ENCODE measurements at places on chromosomes 12 and 14.

- DNase-seq = no peak
These were observed 11.5 kb upstream of the IL26 start for GRCh38 chr12:68237078-68237477.

DNA sequence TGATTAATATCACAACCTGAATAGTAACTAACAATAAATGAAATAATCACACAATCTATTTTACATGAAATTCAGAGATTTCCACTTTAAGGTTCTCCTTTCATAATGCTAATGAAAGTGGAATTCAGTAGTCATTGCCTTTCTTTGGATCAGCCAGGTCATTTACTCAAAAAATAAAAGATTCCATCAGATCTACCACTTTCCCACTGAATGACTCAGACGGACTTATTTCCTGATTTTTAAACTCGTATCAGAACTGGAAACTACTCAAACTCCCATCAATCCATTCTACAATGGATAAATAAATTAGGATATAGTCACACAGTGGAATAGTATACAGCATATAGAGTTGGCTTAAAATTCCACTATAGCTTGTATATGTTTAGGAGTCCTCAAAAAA is 237.1 kb downstream of the MED13L start:
- no peak for DNase-seq

- peak; percentile 29 for DNase-seq
These were observed 4.4 kb upstream of the NPAS3 start for GRCh38 chr14:32934073-32934880.

DNA sequence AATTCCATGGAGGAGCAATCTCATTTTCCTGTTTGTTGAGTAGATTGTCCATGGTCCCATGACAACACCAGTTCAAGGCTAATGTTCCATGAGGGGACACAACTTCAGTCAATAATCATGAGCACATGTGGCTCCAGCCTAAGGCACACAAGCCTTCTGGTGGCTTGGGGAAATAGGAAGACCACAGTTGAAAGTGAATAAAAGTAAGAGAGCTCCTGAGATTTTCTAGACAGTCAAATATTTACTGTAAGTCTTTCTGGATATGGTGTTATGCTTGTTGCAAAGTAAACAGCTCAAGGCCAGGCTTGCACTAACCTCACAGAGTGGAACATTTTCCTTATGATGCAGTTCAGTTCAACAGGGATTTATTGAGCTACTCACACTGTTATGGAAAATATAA is 206.9 kb upstream of the SLC38A2 start:
- no peak for DNase-seq

DNA sequence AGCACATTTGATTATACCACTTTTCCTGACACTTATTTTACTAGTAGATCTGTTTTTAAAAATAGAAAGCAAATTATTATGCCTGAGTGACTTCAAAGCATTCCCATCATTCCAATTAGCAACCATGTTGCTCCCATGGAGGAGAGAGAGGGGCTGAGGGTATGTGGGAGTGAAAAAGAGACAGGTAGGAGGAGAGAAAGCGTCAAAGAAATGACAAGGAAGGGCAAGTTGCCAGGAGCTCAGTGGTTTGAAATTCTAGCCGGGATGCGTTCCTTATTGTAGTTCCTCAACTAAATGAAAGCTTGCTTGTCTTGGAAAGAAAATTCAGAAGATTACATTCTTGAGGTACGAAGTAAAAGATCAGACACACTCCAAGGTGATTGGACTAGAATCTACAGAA is 92.4 kb upstream of the PKP2 start:
- no peak for DNase-seq

- DNase-seq = no peak
These were observed 91.9 kb downstream of the RAD52 start for GRCh38 chr12:857611-858010.

DNA sequence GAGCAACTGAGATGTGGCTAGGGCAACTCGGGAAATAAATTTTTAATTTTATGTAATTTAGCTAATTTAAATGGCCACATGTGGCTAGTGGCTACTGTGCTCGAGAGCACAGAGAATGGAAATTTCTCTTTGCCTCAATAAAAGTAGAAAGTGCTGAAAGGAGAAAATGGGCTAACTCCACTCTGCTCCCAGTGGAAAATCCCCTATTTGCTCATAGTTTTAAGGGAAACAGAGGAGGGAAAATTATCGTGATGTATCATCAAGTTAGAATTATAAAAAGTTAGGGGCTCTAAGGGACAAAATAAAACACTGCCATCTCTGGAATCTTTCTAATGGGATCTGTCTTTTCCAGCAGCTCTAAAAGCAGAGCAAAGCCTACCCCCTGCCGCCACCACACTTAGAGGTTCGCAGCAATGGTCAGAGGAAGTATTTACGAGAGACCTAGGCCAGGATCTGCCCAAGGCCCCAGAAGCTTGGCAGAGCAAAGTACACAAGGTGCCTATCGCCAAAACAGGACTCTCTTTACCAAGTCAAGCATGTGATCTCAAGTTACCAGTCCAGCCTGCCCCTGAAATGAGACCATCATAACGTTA is 220.7 kb downstream of the PPM1H start:
- DNase-seq = no peak

GRCh38 chr14:61533513-61534255 is 161.6 kb upstream of the HIF1A start:
- no peak for DNase-seq

GRCh38 chr12:5031958-5032357 is 11.7 kb upstream of the KCNA5 start:
- no peak for DNase-seq

DNA sequence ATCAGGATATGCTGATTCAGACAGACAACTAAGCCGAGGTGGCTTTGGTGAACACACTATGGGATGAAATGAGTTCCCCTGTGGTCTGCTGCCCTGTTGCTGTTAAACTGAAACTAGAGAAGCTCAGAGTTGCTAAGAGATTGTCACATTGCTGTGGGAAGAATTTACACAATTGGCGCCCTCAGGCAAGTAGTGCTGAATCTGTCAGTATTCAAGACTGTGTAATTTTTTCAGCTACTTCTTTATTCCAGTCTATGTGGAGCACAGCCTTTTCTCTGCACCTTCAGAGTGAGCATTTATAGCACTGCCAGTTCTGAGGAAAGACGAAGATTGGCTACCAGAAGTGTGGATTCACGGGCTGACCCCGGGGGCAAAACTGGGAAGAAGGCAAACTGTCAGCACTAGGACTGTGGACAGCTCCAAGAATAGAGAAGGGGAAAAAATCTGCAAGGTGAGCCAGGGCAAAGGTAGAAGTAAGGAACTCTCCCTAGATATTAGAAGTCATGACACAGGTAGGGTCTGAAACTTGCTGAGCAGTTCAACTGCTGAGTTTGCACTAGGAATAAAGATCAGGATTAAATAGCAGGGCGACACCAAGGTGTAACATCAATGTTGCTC is 218.8 kb upstream of the TMPO start:
- DNase-seq = peak; percentile 21

GRCh38 chr12:93358058-93358457 is 19.7 kb upstream of the NUDT4 start:
- DNase-seq = no peak

GRCh38 chr14:77145975-77146740 is 4.6 kb upstream of the ZDHHC22 start:
- DNase-seq = no peak

GRCh38 chr12:30003321-30003720 is 219.6 kb upstream of the TMTC1 start:
- no peak for DNase-seq

GRCh38 chr12:42933461-42934081 is 344.0 kb upstream of the PRICKLE1 start:
- DNase-seq = no peak

DNA sequence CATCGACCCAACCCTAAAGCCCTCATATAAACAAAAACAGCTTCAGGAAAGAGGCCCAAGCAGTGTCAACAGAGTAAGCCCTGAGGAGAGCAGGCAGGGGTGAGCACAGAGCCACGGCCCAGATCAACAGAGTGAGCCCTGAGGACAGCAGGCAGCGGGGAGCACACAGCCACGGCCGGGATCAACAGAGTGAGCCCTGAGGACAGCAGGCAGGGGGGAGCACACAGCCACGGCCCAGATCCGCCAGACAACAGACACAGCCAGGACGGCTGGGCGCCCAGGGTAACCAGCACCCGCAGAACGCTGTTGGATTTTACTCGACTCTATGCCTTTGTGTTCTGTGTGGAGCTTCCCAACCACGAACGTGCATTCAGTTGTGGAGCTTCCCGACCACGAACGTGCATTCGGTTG is 15.0 kb downstream of the CCDC85C start:
- no peak for DNase-seq

GRCh38 chr12:16159571-16159970 is 117.9 kb downstream of the SLC15A5 start:
- no peak for DNase-seq

DNA sequence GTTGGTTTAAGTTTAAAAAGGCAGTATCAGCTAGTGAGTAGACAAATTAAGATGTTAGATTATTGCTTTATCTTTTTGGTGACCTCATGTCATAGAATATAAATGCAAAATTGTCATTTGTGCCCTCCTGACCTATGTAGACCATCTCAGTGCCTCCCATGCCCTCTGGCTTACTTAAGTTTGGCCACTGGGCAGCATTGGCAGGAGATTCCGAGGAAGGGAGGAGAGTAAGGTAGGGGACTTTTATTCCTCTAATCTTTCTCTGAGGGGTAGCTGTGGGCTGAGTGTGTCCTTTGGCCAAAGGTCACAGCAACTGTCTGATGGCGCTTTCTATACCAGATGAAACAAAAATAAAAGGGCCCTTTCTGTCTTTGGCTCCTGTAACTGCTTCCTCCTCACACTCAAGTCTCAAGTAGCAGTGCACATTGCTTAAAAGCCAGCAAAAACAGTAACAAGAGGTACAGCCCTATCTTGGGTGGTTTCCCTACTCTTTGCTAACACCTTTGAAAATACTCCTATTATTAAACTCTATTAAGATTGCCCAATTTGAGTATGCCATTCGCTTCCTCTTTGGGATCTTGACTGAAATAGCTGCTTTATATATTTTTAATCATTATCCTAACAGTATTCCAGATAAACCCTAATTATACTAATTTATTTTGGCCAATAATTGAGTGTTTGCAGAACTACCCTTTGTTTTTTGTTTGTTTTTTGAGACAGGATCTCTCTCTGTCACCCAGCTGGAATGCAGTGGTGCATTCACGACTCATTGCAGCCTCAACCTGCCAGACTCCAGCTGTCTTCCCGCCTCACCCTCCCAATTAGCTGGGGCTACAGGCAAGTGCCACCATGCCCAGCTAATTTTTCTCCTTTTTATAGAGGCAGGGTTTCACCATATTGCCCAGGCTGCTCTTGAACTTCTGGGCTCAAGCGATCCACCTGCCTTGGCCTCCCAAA is 56.5 kb upstream of the KCNH3 start:
- no peak for DNase-seq

- DNase-seq = no peak
These were observed 152.1 kb downstream of the MGAT4C start for GRCh38 chr12:86104087-86104486.

DNA sequence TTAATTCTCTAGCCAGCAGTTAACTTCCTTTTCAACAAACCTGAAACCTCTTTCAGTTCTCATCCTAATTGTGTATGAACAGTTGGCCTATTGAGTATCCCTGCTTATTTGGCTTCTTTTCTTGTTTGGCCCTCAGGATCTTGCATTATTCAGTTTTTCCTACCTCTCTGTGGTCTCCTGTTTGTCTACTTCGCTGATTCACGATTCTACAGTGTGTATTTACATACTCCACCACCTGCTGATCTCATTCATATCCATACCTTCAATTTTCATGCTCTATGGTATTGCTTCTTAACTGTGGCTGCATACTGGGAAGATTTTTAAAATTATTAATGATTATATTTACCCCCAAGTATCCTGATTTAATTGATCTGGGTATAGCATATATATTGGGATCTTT is 56.4 kb downstream of the RASSF9 start:
- no peak for DNase-seq

GRCh38 chr12:93634416-93634815 is 42.8 kb upstream of the CRADD start:
- no peak for DNase-seq

DNA sequence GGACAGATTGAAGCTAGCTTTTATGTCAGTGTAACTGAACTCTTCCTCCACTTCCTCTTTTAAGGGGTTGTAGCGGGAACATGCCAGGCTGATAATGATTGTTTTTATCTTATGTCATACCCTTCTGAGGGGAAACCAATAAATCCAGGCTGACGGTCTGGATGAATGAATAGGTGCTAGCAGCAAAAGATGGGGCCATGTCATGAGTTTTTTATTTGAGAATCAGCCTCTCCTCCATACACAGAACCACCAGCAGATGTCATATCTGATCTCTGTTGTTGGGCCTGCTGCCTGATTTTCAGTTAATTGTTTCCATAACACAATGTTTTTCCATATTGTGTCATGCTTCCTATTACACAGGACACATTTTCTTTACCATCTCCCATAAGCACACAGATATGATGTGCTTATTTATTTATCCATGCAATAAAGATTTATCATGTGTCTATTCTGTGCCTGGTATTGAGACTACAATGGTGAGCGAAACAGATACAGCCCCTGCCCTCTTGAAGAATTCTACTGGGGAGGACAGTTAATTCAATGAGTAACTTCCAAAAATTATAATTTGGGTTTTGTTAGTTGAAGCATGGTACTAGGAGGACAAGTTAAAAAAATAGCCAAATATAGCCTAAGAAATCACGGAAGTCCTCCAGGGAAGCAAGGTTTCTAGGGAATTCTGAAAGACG is 33.6 kb upstream of the CRY1 start:
- no peak for DNase-seq

DNA sequence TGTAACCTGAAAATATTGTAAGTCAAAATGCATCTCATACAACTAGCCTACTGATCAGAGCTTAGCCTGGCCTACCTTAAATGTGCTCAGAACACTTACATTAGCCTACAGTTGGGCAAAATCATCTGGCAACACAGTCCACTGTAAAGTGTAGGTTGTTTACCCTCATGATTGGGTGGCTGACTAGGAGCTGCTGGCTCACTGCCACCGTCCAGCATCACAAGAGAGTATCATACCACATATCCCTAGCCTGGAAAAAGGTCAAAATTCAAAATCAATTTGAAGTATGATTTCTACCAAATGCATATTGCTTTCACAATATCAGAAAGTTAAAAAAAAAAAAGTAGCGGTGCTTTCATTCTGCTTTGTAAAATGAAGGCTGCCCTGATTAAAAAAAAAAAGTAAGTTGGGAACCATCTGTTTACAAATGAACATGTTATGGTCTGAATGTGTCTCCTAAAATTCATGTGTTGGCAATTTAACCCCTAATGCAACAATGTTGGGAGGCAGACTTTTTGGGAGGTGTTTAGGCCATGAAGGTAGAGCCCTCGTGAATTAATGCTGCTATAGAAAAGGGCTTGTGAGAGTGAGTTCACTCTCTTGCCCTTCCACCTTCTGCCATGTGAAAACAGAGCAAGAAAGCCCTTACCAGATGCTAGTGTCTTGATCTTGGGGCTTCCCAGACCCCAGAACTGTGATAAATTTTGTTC is 211.8 kb downstream of the PPM1H start:
- DNase-seq = no peak

DNA sequence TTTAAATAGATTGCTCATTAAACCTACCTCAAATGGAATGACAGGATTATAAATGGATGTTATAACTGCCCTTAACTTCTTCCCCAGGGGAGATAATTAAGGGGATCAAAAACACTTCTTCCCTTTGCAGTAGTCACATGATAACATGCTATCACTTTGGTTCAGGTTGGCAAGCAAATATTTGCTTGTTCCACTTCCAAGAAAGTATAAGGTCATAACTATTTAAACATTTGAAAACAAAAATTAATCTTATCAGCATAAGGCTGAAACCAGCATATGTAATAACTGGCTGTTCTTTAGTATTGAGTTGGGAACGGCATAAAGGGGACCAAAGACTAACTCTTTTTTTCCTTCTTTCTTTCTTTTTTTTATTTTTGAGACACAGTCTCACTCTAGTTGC is 2.4 kb upstream of the LYZ start:
- no peak for DNase-seq

GRCh38 chr12:8628731-8629130 is 16.1 kb upstream of the AICDA start:
- no peak for DNase-seq
